ENCODE measurements at places on chromosomes 12 and 14. TPM values are rescaled to one million over a fixed set of nuclear protein-coding genes. Genes with fewer than 3 reads are reported as not detected.

Gene SCNN1A
- 0.22 TPM for total RNA-seq

Gene KIF26A
- 6.5 TPM for total RNA-seq

Gene MMP19
- 2.2 TPM for total RNA-seq

Gene CLEC4C
- total RNA-seq: not detected

Gene MGP
- 497 TPM for total RNA-seq

Gene KITLG
- 8.6 TPM for total RNA-seq

Gene MSRB3
- total RNA-seq: 125 TPM

Gene KRT8
- 63.4 TPM for total RNA-seq

Gene CD69
- total RNA-seq: 0.25 TPM

Gene C12orf75
- 1.1 TPM for total RNA-seq

Gene TNFAIP2
- total RNA-seq: 40.1 TPM

Gene PTPRR
- total RNA-seq: 1.3 TPM

Gene SERPINA3
- total RNA-seq: 45.5 TPM

Gene PMEL
- total RNA-seq: 0.16 TPM

GRCh38 chr14:106652494-106652893 lies 1126.1 kb downstream of the TMEM121 start:
- DNase-seq: no peak

DNA sequence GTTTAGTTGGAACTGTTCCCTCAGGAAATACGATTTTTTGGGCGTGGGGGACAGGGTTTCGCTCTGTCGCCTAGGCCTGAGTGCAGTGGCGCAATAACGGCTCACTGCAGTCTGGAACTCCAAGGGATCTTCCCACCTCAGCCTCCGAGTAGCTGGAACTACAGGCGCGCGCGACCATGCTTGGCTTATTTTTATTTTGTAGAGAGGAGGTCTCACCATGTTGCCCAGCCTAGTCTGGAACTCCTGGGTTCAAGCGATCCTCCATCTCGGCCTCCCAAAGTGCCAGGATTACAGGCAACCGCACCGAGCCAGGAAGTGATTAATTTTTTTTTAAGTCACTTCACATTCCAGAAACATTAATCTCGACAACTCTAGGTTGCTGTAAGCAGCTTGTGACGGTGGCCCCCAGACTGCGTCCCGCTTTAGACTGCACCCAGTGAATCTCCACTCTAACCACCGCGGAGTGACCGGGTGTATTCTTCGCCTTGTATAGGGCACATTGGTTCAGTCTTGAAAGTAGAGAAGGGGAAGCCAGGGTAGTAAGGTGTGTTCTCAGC lies 830 bp upstream of the MIS18BP1 start:
- DNase-seq: peak; percentile 32

GRCh38 chr14:93207468-93208308 lies 632 bp downstream of the UBR7 start:
- DNase-seq: peak; percentile 57

DNA sequence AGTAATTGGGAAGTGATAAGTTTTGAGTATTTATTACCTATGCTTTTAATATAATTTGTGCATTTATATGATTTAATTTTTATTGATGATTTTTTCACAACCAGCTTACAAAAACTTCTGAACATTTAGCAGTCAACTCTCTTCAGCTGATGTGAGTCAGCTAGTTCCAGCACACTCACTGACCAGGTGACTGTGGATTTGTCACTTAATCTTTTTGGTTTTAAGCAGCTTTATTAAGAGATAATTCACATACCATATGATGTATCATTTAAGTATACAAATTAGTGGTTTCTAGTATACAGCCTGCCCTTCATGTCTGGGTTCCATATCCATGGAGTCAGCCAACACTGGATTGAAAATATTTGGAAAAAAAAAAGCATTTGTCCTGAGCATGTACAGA lies 103.5 kb downstream of the SYNE2 start:
- no peak for DNase-seq

DNA sequence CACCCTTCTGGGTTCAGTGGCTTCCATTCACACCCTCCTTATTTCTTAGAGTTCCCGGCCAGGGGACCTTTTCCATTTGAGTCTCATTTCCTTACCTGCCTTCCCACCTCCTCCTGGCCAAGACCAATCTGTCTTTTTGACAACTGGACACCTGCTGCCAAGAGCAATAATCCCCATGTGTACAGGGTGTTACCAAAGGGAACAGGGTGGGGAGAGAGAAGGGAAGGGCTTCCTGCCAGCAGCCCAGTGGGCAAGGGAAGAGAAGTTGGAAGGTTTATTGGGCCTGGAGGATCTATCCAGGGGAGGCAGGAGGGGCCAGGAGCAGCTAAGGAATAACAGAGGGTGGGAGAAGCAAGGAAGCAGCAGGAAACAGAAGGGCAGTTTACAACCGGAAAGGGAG lies 346.2 kb downstream of the C12orf75 start:
- DNase-seq: peak; percentile 20

GRCh38 chr14:94975366-94975765 lies 182.0 kb downstream of the DICER1 start:
- DNase-seq: no peak

GRCh38 chr12:59084511-59085375 lies 164.4 kb upstream of the LRIG3 start:
- DNase-seq: no peak

GRCh38 chr14:30185832-30186231 lies 258.2 kb upstream of the PRKD1 start:
- DNase-seq: no peak

DNA sequence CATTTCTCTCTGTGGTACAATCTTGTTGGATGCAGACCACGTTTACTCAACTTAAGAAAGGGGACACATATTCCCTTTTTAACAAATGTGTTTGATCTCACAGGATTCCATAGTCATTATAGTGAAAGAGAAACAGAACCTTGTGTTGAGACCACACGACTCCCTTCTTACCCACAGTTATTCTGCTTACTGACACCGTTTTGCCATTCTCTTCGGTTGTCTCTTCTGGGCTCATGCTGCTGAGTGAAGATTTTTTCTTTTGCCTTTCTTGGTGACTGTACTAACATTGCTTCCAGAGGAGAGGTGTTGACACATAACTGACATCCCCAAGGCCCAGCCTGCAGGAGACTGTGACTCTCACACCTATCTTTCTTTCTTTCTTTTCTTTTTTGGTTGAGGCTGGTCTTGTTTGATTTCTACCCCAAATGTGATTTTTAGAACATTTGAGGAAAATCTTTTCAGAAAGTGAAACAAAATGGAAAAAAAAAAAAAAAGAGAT lies 61.2 kb upstream of the OTOGL start:
- no peak for DNase-seq

- no peak for DNase-seq
Measured at GRCh38 chr12:116087399-116087798, 190.1 kb downstream of the MED13L start.

DNA sequence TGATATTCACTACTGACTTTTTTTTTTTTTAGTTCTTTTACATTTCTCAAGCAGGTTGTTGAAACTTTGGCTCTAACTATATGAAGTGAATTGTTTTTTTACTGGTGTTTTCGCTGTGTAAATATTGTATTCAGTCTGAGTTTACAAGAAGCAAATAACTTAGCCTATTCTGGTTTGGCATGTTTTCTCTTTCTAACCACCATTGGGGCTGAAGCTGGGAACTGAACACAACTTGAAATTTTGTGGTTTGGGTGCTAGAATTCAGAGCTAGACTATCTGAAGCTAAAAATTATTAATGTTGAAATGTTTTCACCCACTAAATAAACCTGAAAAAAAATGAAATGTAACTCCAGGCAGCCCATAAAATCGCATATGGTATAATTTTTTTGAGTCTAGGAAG lies 37.2 kb downstream of the RAD51B start:
- no peak for DNase-seq

DNA sequence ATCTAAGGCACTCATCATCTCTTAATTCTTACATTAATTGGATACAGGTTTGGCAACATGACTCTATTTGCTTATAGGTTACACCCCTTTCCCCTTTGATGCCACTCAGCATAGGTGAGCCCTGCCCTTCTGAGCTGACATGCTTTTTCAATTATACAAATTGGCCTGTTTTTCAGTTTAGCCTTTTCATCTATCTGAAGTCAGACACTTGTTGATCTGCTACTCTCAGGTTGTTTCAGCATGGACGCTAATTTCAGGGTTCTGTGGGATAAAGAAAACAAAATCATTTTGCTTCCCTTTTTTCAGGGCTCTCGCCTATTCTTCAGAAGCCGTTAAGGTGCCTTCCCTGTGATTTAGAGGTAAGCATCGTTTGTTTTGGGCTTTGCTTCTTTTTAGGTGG lies 55.3 kb downstream of the DACT1 start:
- no peak for DNase-seq

DNA sequence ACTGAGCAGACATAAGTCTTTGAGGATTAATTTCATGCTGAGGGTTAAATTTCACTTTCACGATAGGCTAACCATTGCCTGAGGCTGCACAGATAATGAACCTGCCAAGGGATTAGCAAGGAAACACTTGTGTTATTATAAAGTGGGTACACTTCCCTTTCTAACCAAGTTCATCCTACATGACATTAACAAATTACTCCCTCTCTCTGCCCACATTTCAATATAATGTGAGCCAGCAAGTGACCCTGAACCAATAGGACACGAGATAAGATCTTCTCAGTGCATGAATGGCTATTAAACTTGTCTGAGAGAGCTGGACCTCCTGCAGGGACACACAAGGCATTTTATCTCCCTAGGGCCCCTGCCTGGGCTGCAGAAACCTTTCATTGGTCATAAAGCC lies 173.5 kb downstream of the PAX9 start:
- DNase-seq: no peak

GRCh38 chr14:65606460-65606859 lies 193.9 kb downstream of the FUT8 start:
- DNase-seq: no peak

DNA sequence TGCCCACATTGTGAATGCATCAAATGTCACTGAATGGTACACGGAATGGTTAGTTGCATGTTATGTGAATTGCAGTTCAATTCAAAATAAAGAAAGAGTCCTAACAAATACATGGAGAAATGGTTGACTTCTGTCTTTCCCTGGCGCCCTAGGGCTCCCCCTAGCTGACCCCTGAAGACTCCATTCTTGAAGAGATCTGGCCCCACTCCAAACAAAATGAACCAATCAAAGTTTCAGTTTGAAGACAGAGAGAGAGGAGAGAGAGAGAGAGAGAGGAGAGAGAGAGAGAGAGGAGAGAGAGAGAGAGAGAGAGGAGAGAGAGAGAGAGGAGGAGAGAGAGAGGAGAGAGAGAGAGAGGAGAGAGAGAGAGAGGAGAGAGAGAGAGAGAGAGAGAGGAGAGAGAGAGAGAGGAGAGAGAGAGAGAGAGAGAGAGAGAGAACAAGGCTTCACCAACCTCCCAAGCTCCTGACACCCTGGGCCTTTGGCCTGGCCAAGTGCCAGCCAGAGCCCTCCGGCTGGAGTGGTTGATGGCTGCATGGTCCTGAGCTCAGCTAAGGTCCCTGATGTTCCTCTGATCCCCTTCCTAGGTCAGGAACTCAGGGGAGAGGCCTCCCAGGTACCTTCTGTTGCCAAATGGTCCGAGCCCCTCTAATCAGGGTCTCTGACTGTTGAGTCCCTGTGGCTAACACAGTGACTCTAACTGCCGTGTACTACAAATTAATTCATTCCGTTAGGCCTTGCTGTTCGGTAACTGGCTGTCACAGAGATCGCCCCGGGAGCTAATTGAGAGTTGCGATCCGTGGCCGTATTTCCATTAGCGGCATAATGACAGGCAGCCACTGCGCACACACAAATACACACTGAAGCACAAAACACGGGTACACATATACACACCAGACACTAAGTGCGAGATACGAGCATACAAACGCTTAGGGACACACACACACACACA lies 188.8 kb downstream of the ESRRB start:
- no peak for DNase-seq

GRCh38 chr12:7136071-7136470 lies 5.9 kb downstream of the CLSTN3 start:
- no peak for DNase-seq

- no peak for DNase-seq
Measured at GRCh38 chr12:107495604-107496003, 190.0 kb upstream of the PWP1 start.

Measured in left ventricle myocardium inferior (tissue), 1 donor.